Activated CD4-positive, CD25-positive, alpha-beta regulatory T cell treated with anti-CD3 and anti-CD28 coated beads, Interleukin-2, amount 50 U/mL, for 16 hours (primary cell): ENCODE measurements at places on chromosomes 1 and 21.

GRCh38 chr1:58996341-58997059, 212.7 kb upstream of the JUN start:
- no peak for DNase-seq

- no peak for DNase-seq
These were observed 109.0 kb downstream of the CACNA1E start for GRCh38 chr1:181592255-181592859.

- no peak for DNase-seq
These were observed 204.3 kb downstream of the KCNJ6 start for GRCh38 chr21:37711836-37712568.

- no peak for DNase-seq
These were observed 43.7 kb downstream of the MPZL1 start for GRCh38 chr1:167765496-167765895.

DNA sequence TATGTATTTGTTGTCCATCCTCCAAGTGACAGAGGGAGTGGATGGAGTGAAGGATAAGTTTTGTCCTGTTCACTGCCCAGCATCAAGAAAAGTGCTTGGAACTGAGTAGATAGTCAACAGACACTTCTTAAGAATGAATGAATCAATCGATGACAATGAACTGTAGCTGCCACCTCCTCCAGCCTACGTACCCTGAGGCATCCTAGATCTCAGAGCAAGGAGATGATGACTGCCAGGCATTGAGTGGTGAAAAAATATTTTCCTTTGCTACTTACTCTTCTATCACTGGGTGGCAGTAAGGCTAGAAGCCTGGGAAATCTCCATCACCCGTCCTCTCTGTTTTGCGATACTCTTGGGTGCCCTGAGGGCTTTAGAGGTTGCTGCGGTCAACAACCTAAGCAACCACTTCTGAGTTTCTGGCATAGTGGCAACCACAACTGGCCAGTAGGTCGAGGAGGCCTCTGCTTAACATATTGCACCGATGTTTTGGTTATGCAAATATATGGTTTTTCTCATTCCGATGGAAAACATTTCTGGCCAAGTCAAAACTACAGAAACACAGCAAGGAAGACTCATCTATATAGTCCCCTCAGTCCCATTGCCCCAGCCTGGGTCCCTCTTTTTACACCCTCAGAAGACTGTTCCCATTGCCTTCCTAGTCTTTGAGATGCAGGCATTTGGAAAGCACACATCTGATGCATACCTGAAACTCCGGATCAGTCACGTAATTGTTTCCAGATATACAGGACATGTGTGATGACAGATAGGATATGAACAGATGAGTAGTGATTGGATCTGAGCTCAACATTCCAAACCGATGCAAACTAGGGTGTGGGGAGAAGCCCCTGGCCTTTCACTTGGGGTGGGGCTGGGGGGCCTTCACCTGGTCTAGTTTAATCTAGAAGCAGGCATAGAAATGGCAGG, 136.8 kb downstream of the RUNX1 start:
- no peak for DNase-seq

DNA sequence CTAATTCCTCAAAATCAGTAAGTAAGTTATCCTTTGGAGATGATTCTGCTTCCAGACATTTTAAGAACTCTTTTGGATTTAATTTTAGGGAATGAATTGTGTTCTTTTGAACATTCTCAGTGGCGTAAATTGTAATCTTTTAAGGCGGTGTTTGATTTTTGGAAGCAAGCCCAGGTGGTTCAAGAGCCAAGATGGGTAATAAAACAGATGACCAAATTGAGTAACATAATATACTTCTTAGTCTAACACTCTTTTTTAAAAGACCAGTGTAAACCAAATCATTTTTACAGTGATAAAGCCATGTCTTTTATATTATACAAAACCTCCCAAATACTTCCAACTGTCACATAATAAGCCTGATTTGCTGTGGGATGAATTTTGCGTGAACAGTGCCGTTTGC, 133.8 kb downstream of the LRRC40 start:
- DNase-seq = no peak

DNA sequence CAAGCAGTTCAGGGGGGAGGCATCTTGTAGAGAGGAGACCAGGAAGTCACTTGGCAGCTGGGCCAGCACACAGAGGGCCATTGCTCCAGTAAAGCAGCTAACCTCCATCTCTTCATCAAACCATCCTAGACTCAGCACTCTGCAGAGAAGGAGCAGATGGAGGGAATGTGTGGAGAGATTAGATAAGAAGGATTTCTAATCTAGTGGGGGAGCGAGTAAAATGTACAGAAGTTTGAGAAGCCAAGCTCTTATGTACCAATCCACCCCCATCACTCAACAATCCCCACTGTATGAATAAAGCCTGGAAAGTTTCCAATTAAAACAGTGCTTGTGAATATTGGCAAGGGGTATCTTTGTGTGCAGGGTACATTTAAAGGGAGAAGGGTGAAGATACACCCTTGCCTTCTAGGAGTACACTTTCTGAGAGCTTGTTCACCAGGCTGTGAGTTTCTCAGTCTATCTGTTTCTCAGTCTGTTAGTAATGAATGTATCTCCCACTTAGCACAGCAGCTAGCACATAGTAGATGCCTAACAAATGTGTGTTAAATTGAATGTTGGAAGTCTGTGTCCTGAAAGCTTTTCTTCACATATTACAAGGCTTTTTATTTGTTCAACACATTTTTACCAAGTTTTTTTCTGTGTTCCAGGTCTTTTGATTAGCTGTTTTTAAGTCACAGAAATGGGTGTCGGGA, 142.7 kb upstream of the UBE2U start:
- no peak for DNase-seq

DNA sequence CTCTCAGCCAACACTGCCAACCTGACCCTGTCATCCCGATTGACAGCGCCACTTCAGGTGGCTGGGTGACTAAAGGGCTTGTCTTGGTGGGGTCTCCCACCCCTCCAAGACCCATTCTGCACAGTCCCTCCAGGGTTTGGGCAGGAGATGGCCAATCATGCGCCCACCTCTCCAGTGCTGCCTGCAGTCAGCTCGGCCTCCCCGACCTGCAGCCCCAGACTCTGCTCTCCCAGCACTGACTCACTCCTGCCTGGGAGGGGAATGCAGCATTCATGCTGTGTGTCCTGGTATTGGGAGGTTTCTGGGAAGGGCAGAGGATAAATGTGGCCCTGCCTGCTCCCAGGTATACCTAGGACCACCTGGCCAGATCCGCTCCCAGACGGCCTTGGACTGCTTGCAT, 9.7 kb downstream of the TMEM81 start:
- DNase-seq = no peak

GRCh38 chr1:185795181-185795580, 61.0 kb downstream of the HMCN1 start:
- DNase-seq = no peak

DNA sequence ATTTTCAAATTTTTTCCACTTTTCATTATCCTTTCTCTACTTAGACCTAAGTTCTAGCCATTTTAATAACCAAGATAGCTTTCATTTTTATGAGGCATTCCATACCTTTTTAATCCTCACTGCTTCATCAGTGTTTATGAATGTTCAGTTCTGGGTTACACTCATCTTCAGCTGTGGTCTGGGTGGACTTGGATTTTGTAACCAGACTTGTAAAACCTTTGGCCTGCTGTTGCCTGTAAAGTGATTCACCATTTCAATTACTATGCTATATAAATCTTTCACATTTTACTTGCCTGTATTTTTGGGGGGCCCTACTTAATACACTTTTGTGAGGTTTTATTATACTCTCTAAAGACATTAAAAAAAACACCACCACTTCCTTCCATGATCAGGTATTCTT, 46.2 kb downstream of the USP25 start:
- no peak for DNase-seq

DNA sequence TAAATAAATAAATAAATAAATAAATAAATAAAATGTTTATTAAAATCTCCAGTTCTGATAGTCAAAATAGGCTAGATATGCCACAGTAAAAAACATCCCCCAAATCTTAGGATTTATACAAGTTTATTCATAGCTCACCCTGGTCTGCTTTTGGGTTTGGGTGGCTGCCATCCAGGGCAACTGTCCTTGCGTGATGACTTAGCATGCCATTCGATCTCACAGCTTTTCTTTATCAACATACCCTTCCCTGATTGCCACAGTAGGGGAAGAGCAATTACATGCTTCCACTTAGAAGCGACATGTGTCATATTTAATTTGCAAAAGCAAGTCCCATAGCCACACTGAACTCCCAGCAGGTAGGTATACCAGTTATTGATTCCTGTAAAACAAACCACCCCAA, 52.7 kb downstream of the TEX35 start:
- no peak for DNase-seq

DNA sequence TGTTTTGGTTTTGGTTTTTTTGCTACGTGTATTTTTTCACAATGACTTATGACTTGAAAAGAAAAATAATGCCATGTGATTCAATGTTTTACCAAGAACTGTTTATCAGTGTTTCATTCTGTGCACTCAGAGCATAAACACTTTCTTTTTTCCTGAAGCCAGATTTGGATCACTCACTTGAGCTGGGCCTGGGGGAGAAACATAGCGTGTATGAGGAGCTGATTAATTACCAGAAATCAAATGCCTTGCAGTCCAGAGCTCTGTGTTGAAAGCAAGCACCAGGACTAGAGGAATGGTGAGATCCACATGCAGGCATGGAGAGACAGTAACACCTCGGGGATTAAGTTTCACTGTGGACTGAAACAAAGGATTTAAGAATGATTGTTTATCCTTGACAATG, 642.1 kb upstream of the ADGRL2 start:
- no peak for DNase-seq

GRCh38 chr1:88973520-88974137, 18.8 kb downstream of the KYAT3 start:
- no peak for DNase-seq

DNA sequence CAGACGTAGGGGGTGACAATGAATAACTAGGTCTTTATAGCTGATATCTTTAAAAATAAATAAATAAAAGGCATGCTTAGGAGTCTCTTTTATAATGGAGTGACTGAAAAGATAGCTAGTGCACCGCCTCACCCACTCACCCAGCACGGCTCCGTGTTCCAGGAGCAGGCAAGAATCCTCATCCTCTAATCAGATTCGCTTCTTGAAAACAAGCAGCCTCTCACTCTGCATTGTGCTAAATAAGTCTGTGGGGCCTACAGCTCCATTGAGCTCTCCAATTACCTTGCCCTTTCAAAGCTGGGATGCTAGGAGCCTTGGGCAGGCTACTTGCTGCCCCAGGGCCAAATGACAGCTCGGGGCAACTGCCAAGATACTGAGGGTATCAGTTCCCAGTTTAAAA, 91.5 kb downstream of the TIAM1 start:
- DNase-seq = no peak

GRCh38 chr1:158203693-158204457, 23.2 kb downstream of the CD1D start:
- DNase-seq = no peak

DNA sequence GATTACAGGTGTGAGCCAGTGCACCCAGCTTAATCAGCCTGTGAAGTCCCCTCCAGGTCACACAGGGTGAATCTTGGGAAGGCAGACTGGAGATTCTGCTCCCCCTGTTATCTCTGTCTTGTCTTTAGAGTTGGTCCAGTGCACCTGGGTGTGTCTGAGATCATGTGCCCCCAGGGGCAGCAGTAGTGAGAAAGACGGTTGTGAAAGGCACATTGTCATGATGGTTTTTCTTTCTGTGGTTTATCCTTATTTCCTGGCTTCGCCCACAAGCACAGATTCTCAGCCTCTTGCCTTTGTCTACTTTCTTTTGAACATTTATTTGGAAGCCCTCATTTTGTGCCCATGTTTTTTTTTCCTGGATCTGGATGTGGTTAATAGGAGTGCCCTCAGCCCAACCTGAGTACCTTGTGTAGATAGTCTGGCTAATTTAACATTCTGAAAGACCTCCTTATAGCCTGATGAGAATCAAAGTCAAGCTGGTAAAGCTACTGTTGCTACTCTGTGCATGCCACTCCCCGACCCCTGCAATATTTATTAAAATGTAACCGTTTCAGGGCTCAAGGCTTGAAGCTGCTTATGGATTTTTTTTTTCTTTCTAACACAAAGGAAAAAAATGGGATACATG, 23.7 kb downstream of the UCK2 start:
- no peak for DNase-seq

DNA sequence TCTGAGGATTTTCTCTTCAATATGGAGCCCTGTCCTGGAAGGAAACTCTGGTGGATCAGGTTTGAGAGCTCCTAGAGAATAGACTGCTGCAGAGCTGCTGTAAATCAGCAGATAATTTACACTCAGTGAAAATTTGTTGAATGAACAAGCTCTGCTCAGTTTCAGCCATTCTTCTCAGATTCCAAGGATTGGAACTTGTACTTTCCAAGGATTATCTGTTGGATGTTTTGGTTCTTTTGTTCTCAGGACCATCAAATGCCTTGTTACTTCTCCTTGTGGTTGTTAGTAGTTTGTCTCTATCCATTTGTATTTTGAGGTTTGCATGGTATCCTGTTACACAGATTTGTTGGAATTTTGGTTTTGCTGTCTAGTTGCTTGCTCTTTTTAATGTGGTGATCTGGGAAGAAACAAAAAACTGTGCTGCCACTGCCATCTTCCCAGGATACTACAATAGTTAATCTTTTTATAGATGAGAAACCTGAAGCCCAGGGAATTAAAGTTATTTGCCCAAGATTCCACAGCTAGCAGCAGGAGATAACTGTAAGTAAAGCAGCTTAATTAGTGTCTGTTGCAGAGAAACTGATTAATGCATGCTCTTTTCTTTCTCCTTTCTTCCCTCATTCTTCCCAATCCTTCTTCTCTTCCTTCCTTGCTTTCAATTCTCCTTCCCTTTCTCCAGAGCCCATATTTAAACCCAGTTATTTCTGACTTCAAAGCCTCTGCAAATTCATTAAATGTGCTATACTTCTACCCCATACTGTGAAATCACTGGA, 21.7 kb upstream of the KIFAP3 start:
- no peak for DNase-seq
